ENCODE measurements at places on chromosomes 16 and 17. TPM values are rescaled to one million over a fixed set of nuclear protein-coding genes. Genes with fewer than 3 reads are reported as not detected.

The SGCA gene
- 0.24 TPM for total RNA-seq

The ACE gene
- 4.8 TPM for total RNA-seq

The SHISA9 gene
- 8.6 TPM for total RNA-seq

The TAC4 gene
- total RNA-seq, result not detected

The PDIA2 gene
- total RNA-seq, result 1.4 TPM

The GRAP gene
- 0.55 TPM for total RNA-seq

The WNK4 gene
- total RNA-seq, result 1.9 TPM

The GPR142 gene
- not detected for total RNA-seq

The ST6GALNAC1 gene
- not detected for total RNA-seq

The CIAPIN1 gene
- total RNA-seq, result 85.3 TPM

The HSD17B1 gene
- 1.3 TPM for total RNA-seq
